ENCODE measurements at places on chromosomes 1 and 21.
A peak's percentile ranks its signal among the peaks of the same experiment; 100 is the strongest.

DNA sequence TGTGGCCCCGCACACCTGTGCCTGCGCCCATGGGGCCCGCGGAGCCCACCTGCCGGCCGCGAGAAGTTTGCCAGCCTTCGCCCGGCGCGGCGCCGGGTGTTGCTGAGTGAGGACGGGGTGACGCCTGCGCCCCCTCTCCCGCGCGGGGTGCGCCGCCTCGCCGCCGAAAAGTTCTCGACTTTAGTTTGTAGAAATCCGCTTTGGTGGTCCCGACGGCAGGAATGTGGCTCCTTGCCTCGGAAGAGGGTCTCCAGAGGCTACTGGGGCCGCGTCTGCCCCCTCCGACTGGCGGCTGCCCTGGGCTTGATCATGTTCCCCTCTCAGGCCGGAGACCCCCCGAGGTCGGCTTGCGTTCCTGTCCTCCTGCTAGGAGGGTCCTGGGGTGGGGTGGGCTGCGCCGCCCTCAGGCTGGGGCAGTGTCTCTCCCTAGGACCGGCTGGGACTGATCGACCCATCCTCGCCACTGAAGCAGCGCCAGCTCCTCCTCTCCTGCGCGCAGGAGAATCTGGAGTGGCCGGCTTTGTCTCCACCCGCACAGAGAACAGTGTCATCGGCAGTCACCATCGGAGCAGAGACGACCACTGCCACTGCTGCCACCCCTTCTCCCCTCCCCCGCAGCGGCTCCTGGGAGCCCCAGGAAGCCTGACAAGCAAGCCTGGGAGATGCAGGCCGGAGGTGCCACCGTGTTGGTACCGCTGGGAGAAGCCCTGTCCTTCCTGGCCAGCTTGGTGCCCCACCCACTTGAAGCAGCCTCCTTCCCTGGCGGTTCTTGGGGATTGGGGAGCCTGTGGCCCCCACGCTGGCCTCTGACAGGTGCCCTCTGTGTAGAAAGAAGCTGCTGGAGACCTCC, 553 bp upstream of the SLC30A2 start:
- no peak for DNase-seq

- DNase-seq: no peak
Measured at GRCh38 chr21:36799869-36800268, 101.0 kb downstream of the SIM2 start.

DNA sequence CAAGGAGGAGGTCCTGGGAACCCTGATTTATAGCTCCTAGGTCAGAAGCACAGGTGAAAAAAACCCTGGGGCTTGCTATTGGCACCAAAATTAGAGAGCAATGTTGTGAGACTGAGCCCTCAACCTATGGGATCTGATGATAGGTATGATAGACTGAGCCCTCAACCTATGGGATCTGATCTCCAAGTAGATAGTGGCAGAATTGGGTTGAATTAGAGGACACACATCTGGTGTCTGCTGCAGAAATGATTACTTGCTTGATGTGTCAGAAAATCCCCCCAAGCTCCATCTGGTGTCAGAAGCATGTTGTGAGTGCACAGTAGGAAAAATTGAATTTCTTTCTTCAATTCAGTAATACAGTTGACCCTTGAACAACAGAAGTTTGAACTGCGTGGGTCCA, 62.4 kb downstream of the MAP3K21 start:
- no peak for DNase-seq

GRCh38 chr1:44401256-44402228, 3.5 kb upstream of the RNF220 start:
- DNase-seq: no peak

DNA sequence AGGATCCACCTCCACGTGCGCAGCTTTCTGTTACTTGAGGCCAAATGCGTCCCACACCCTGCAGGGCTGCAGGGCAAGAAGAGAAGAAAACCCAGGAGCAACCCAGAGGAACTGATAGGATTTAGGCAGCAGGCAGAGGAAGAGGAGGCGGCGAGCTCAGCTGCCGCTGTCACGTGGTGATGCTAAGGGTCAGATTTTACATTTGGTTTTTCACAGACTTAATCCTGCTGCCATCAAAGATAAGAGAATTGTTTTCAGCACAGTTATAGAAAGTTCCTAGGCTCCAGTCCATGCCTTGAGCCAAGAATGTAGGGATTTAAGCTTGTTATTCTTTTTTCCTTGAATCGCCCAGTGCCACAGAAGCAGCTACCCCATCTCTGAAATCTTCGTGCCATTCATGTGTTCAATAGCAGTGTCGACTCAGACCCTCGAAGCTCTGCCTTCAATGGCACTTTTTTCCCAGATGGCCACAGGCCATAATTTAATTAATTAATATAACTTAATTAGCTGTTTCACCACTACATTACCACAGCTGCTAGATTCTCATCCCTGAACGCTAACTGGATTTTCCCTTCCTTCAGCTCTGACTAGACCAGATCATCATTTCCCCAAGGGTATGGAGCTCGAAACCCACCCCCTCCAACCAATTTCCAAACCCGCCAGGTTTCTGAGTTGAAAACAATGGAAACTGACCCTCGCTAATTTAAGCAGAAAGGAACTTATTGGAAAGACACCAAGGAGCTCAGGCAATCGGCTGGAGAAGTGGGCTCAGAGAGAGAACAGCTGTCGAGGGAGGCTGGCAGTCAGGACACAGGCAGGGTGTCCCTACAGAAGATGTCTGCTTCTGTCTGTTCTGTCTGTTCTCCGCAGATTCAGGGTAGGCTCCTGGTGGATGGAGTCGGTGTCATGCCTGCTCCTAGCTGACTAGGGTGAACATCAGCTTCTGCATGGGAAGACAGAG, 36.2 kb downstream of the LDLRAP1 start:
- DNase-seq: no peak

- DNase-seq: no peak
Measured at GRCh38 chr1:119102051-119102450, 38.4 kb downstream of the WARS2 start.

GRCh38 chr1:8701794-8702471, 115.5 kb downstream of the RERE start:
- peak; percentile 45 for DNase-seq

DNA sequence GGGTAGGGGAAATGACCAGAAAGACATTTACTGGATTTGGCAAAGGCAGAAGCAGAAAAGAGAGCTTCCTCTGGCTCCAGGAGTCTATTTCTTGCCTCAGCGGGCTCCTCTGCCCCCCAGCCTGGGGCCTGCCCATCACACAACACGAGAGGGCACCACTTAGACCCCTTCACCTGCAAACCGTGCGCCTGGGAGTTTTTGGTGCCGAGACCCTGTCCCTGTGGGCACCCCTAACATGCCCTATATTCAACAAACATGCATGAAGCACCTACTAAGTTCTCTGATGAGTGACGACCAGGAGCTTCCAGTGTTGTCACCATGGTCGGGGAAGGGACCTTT, 18.8 kb downstream of the IL6R start:
- no peak for DNase-seq

DNA sequence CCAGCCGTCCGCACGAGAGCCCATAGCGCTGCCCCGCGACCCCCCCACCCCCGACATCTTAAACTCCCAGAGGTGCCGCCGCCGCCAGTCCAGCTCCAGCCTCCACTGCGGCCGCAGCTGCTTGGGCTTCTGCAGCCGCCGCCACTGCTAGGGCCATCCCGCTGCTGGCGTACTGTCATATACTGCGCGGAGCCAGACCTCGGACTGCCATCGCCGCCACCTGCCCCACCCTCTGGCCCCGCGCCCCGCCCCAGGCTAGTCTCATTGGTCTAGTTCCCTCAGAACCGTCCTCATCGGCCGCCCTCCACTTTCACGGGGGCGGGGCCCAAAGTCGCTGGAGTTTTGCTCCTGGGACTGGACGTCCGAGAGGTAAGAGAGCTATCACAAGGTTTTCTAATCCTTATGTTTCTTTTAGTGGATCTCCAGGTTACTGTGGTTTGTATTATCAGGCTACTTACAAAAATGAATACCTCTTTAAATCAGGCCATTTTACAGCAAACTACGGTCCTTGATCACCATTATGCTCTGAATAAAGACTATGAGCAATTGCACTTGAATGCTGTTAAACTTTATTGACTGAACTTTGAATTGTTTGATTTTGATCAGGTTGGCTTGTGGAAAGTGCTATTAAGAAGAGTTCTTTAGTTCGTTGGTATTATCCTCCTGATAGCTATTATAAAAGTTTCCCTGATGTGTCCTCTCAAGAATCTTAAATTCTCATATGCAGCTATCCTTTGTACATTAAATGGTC, 2.8 kb upstream of the CD1D start:
- DNase-seq: no peak

DNA sequence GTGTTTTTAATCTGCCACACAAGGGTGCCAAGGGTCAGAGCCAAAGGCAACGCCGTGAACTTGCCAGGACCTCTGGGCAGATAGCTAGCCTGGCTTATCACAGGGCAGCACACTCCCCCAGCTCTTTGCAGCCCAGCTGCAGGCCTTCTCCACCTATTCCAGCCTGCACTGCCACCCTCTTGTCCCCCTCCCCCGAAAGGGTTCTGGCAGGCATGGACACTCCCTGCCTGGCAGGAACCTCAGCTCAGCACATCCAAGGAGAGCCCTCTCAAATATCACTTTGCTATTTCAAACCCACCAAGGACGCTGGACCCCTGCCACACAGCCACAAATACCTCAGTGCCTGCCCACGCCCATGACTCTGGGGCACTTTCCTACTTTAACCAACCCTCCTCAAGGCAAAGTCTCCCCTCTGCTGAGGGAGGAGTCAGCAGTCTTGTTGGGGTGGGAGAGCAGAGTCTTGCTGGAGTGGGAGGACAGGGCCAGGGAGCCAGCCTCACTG, 9.1 kb downstream of the SSBP3 start:
- DNase-seq: no peak

DNA sequence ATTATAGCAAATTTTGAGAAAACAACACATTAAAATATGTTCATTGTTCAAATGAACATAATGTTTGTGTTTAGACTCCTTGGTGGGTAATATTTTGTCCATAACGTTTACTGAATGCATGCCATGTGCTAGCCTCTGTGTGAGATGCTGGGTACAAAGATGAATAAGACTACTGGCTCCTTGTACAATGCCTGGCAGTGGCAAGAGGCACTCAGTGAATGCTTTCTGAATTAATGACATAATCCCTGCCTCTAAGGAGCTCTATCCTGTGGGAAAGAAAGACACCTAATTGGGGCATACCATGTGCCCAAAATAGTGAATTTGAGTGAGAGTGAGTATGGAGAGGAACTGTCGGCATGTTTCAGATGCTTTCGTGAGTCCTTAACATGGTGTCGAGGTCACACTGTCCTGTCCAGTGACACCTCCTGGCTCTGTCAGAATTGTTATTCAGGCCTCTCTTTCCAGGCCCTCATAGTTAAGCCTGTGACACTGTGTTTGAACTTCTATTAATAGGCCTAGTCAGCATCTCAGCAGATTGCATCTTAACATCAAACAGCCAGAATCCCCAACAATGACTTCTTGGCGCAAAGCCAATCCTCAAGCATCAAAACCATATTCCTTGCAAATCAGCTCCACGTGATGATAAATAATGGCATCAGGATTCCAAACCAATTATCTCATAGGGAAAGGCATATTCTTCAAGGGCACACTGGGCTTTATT, 32.8 kb upstream of the S1PR1 start:
- peak; percentile 82 for DNase-seq

DNA sequence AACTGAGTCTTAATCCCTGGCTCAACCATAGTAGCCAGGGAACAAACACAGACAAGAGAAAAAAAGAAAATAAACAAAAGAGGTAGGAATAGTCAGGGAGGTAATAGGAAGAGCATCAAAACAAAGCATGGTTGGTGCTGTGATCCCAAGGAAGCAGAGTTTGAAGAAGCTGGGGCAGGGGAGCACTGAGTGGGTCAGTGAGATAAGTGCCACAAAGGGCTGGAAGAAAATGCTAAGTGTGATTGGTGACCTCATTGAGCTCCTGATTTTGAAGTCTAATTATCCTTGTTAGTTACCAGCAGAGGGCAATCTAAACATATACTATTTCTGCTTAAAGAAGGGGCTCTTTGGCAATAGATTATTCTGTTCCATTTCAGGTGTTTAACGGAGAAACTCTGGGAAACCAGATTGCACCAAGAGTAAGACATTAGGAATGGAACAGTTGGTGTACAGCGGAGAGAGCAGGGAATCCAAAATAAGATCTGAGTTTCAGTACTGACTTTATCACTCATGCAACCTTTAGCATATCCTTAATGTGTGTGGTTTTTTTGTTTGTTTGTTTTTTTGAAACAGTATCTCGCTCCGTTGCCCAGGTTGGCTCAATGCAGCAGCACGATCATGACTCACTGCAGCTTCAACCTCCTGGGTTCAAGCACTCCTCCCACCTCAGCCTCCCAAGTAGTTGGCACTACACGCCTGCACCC, 30.7 kb upstream of the KIAA1614 start:
- peak; percentile 26 for DNase-seq

GRCh38 chr1:180918519-180918918, 5.8 kb downstream of the KIAA1614 start:
- DNase-seq: no peak

DNA sequence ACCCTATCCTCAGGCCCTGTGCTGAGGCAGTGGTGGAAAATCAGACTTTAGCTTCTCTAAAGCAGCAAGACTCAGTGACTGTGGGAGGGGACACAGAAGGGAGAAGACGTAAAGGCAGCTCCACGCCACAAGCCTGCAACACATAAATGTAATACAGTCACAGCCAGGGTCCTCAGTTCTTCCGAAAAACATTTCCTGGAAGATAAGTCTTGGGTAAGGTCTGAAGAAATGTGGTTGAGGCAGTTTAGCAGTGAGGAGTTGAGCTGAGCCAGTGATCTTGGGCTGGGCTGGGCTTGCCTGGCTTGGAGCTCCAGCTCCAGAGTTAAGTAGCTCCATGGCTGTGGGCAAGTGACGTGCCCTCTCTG, 127.8 kb upstream of the ADAR start:
- DNase-seq: no peak

- no peak for DNase-seq
Measured at GRCh38 chr1:28127617-28128257, 39.3 kb upstream of the EYA3 start.

GRCh38 chr1:226492426-226493137, 56.0 kb upstream of the STUM start:
- DNase-seq: no peak

DNA sequence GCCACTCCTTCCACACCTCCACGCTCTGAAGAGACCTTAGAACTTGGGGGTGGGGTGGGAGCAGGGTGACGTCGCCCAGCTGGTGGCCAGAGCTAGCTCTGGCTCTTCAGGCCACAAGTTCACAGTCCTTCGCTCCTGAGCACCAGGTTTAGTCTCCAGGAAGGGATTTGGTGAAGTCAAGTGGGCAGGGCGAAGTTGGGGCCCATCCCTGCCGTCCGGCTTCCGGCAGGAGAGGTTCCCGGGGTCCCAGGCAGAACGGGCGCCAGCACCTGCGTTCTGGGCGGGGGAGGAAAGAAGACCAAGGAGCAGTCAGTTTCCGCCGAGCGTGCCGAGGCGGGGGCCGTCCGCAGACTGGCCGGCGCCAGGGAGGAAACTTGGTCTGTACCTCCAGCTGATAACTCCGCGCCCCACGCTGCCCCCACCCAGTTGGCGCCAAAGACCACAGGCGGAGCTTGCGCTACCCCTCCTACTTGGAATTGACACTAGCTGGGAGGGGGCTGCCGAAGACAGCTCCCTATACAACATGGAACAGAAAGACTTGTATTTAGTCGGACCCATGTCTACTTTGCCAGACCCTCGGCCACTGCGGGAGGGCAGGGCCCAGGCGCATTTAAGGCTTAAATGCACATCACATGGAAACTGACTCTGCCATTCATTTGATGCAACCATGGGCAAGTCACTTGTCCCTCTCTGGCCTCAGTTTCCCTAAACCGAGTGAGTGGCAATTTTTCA, 995 bp downstream of the ID3 start:
- DNase-seq: peak; percentile 12
